ENCODE measurements at places on chromosomes 7 and 10.

- no peak for DNase-seq
Observed at GRCh38 chr7:42900842-42901241, 11.0 kb downstream of the C7orf25 start.

- no peak for DNase-seq
Observed at GRCh38 chr10:106251573-106251972, 912.9 kb downstream of the SORCS1 start.

DNA sequence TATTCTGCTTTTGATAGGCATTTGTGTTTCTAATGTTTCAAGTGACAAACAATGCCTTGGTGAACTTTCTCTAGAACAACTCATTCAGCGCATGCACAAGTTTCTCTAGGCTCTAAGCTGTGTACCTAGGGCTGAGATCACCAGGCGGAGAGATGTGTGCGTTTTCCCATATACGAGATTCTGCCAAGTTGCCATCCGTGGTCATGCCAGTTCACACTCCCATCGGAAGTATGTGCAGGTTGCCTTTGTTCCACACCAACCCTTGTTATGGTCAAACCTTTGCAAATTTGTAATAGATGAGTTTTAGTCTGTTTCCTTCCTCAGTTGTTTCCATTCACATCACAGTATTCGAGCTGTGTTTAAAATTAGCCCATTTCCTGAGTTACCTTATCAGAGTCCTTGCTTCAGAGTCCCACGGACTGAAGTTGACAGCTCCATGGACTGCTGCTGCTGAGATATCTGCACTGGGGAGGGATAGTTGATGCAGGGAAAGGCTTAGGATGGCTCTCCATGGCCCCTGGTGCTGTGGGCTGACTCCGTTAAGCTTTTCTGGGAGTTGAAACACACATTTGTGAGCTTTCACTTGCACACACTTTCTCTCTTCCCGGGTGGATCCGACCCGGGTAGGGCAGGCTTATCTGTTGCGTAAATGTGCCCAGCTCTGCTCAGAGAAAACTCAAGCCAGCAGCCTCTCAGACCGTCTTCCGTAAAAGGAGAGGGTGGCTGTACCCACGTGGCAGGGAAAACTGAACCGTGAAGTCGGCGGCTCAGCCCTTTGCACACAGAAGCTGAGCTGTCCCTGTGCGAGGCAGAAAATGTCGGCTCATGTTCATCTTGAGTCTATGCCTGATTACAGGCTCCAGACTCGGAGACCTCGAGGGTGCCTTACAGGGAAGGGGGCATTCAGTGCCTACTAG is 49.4 kb downstream of the HK1 start:
- DNase-seq: no peak

DNA sequence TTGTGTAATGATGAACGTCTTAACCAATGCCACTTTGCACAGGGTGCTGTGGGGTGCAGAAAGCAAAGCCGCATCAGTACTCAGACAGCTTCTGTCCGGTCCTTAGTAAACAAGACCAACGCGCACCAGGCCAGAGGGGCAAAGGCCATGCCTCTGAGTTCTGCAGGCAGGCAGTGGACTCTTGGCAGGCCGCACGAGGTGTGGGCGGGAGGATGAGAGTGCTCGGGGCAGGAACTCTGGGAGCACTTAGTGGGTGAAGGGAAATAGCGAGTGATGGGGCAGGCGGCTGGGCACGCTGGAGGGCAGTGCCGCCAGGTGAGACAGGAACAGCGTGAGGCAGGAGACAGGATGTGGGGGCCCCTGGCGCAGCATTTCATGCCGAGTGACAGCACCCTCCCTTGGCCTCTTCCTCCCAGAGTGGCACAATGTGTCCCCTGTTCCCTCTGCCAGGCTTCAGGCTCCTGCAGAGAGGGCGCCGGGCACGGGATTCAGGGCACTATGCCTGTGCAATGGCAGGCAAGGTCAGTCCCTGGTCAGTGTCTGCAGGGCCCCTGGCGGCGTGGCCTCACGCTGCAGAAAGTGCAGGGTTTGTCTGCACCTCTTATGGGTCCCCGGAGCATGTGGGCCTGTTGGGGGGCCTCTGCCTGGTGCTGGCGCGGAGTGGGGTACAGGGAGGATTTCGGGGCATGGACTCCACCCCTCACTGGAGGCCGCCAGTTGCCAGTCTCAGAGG is 60.4 kb downstream of the VIPR2 start:
- no peak for DNase-seq

DNA sequence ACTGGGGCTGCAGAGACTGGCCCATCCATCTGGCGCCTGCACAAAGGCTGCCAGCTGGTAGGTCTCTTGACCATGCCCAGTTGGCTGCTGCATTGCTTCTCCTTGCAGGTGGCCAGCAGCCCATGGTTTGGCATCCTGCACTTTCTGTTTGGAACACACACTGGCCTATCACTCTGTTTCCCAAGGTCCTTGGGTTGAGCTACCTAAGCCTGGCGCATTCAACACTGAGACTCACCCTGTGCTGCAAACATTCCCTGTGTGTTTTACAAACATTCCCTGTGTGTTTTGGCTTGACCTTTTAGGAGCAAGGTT is 55.5 kb downstream of the TACR2 start:
- no peak for DNase-seq

DNA sequence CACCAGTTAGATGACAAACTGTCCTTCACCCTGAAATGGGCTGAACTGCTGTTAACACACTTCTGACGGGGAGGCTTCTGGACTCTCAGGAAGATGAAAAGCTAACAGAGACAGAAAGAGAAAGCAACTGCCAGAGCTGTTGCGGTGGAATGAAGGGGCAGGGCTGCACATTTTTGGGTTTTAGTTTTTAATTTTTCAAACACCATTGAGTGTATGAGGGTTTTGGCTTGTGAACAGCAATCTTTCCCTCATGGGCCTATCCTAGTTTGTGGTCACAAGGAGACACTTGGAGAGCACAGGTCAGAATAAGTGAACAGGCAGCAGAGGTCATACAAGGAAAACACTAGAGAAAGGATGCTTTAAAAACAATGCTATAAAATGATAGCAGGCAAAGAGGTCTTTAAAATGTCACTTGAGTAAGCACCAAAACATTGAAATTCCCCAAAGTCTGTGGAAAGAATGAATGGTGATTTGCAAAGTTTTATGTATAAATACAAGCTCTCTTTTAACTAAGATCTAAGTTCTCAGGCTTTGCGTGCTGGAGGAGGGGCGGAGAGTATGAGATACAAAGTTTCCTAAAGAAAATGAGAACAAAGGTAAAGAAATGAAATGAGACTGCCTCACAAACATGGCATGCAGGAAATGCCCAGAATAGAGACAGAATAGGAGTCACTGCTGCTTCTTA is 101.4 kb upstream of the GLI3 start:
- peak; percentile 8 for DNase-seq

DNA sequence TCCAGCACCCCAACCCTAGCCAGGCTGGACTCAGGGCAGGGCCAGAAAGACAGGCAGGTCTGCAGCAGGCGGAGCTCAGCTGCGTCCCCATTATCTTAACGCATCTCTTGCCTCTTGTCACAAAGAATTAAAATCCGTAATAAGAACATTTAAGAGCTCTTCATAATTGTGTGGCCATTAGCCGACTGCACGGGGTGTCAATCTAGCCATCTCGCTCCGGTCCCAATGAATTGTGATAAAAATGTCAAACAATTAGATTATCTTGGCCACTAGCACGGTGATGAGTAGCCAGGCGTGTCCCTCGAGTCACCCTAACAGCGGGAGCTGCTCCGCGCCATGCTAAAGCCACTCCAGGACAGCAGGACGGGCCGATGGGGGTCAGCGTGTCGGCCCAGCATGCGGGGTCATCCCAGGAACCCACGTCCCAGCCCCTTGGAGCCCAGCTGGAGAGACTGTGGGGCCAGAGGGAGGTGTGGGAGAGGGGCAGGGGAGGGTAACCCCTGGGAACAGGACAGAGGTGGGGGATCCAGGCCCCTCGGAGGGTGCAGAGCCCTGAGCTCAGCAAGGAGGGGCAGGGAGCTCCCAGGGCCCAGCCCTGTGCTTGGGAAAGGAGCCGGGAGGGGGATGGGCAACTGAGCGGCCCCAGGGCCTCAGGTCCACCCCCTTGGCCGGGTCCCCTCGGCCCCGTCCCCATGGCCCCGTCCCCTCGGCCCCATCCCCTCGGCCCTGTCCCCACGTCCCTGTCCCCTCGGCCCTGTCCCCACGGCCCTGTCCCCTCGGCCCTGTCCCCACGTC is 17.7 kb upstream of the NKX6-2 start:
- DNase-seq: no peak

GRCh38 chr10:118238573-118239235 is 103.4 kb downstream of the FAM204A start:
- DNase-seq: no peak

DNA sequence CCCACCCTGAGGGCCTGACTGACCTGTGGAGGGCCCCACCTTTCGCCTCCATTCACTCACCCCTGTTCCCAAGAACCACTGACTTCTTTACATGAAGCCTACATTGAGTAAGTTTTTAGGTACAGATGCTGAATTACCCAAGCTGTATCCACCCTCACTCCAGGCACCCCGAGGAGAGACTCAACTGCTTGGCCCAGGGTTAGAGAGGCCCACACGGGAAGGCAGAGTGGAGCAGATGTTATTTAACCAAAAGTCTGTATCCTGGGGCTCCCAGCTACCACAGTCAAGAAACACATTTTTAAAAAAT is 213.1 kb upstream of the FRMD4A start:
- DNase-seq: no peak

DNA sequence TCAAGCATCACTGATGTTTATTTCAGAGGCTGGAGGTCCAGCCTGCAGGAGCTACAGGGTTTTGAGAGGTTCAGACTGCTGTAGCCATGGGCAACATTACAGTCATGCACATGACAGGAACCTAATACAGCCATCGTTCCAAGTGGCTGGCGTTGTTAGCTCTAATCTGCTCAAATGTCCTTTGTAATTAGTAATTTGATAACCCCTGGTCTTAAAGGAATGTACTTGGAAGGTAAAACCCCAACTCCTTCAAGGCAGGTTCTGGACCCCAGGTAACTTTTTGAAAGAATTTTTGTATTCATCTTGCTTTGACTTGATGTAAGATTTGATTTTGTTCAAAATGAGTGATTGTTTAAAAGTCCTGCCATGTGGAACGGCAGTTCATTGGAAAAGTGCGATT is 34.7 kb upstream of the FOXI2 start:
- DNase-seq: no peak
